ENCODE measurements at places on chromosomes 4 and X. TPM values are rescaled to one million over a fixed set of nuclear protein-coding genes. Genes with fewer than 3 reads are reported as not detected.

Gene ETFDH
- total RNA-seq: 23.8 TPM

Gene DKK2
- not detected for total RNA-seq

Gene C4orf36
- total RNA-seq: 2.0 TPM

Gene TEX13D
- not detected for total RNA-seq

Gene WDR17
- total RNA-seq: 1.3 TPM

Gene SLC35A2
- 46.8 TPM for total RNA-seq

Gene PPEF2
- total RNA-seq: not detected

All from PC-3 (cell line).